ENCODE measurements at places on chromosomes 5 and 9.

DNA sequence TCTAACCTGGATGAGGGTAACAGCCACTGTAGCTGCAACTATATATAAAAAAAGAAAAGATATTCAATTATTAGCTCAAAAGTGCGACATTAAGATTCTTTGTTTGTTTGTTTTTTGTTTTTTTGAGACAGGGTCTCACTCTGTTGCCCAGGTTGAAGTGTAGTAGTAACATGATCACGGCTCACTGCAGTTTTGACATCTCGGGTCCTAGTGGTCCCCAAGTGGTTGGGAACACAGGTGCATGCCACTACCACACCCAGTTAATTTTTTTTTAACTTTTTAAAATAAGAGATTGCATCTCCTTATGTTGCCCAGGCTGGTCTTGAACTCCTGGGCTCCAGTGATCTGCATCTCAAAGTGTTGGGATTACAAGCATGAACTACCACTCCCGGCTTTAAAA lies 61.8 kb downstream of the MEF2C start:
- no peak for DNase-seq

- DNase-seq = no peak
Observed at GRCh38 chr5:123722451-123722850, 210.5 kb downstream of the CSNK1G3 start.

DNA sequence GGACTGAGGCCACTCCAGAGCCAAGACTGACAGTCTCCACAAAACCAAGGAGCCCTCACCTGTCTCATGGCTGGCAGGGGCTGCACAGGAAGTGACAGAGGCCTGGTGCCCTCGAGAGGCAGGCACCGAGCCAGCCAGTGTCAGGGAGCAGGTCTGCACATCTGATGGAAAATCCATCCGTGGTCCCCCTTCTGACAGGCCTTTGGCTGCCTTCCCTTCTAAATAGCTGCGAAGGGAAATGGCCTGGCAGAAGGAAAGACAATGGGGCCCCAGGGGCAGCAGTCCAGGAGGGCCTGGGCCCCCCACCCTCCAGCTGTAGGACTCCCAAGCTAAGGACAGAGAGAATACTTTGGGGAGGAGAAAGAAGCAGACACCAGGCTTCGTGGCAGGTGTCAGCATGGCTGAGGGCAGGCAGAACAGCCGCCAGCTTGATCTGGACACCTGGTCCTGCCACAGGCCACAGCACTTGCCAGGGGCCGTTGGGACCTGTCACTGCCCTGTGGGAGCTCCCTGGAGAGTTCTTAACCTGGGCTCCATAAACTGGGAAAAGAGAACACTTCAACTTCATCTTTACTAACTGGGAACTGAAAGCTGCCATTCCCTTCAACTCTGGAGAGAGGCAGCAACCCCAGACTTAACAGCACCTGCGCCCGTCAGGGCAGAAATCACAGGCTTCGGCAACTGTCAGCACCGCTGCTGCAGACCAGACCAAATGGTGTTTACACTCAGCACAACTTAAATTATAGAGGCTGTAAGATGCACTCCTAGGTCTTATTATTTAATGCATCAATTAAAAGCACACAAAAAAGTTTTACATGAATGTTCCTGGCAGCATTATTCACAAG lies 22.0 kb downstream of the ADAMTS2 start:
- DNase-seq = no peak

GRCh38 chr9:131289301-131290035 lies at the start of gene PLPP7:
Gene PLPP7, plus strand, starts transcription at chr9:131289723. Its CDS starts 275 bp downstream, at chr9:131289998.
- peak; percentile 75 for DNase-seq

DNA sequence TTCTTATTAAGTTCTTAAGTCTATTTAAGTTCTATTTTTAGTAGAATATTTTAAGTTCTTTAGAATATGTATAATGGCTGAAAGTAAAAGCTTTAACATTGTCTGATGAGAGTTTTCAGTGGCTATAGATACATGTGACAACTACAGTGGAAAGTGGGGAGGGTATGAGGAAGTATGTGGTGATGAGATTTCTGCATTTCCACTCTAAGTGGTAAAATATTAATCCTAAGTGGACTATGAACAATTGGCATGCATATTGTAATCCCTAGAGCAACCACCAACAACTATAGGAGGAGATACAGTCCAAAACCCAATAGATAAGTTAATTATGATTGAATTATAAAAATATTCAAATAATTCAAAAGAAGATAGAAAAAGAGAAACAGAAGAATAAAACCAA lies 183.6 kb downstream of the GADD45G start:
- no peak for DNase-seq

All from K562 (cell line).